Renal cortical epithelial cell (primary cell): ENCODE measurements at places on chromosomes 3 and 15. TPM values are rescaled to one million over a fixed set of nuclear protein-coding genes. Genes with fewer than 3 reads are reported as not detected.

BCL2A1 gene
- total RNA-seq, result 9.9 TPM in 1 of 2 replicates, not detected in the other

DNA sequence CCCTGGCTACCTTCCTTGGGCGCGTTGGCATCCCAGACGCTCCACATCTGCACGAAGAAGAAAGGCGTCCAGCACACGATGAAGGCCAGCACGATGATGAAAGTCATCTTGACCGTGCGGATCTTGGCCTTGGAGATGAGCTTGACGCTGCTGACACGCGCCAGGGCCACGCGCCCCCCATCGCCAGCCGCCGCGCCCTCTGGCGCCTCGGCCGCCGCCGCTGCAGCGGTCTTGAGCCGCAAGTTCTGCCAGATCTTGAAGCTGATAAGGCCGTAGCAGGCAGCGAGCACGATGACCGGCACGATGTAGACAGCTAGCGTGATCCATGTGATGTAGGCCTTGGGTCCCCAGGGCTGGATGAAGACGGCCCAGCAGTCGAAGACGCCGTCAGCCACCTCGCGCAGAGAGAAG lies 2.2 kb downstream of the OXTR start:
- DNase-seq, result no peak

GRCh38 chr3:126076140-126076539 lies 7.8 kb downstream of the SLC41A3 start:
- DNase-seq, result no peak

DNA sequence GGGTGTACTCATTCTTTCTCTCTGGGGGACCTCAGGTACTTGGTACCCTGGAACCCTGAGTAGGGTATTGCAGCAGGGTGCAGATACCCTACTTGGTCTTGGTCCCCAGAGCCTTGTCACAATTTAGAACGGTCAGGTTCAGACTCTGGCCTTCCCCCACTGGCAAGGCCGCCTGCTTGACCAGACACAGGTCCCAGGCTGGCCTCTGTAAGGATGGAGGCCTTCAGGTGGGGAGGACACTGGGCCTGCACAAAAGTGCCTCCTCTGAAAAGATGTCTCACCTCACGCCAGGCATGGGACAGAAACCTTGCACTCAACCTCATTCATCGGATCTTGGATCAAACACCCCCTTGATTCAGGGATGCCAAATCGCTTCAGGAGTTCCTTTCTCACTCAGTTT lies 158.4 kb downstream of the KLF13 start:
- no peak for DNase-seq
